HAP-1 (cell line): ENCODE measurements at places on chromosomes 7 and 10.

GRCh38 chr10:100338434-100339036, 8.5 kb upstream of the SCD start:
- peak; percentile 84 for DNase-seq

- peak; percentile 26 for DNase-seq
Observed at GRCh38 chr10:59904426-59905065, 1.8 kb downstream of the CCDC6 start.

DNA sequence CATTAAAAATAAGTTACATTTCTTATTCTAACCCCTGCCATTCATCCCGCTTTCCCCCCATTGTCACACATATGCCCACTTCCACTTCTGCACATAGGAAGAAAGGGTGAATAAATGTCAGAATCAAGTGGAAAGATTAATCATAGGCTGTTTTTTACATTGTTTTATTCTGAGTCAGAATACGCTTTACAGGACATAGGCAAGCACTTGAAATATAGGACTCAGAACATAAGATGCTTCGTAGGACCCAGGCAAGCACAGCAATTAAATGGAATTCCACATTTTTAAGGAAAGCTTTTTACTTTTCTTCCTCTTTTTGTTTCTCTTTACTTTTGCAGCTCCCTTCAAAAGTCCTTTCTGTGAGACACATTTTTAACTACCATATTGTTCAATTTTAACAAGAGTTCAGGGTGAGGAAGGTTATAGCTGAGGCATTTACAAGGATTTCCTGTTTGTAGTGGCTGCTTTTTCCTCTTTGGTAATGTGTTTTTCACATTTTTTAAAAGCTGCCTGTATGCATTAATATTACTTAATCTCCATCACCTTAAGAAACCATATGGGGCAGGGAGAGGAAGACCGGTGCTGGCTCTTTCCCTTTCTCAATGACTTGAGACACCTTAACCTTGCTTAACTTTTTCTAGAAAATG, 130.0 kb downstream of the TES start:
- no peak for DNase-seq

DNA sequence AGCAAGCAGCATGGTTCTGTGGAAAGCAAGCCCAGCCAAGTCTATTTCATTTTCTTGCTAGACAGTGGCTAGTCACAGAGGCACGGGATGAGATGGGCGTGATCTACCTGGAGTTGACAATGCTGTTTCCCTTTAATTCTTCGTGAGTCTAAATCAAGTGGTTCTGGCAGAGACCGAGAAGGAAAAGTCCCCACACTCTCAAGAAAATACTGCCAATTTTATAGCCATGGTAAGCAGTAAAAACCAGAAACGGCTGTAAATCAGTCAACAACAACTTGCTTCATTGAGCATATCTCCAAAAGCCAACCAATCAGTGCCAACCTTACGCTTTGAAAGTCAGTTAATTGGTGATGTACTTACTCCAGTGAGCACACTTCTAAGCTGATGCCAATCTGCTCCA, 223.4 kb downstream of the SEC23IP start:
- DNase-seq, result no peak

- no peak for DNase-seq
Observed at GRCh38 chr10:3090914-3091787, 23.8 kb downstream of the PFKP start.

GRCh38 chr7:147311336-147311735, 1194.7 kb downstream of the CNTNAP2 start:
- DNase-seq, result no peak

DNA sequence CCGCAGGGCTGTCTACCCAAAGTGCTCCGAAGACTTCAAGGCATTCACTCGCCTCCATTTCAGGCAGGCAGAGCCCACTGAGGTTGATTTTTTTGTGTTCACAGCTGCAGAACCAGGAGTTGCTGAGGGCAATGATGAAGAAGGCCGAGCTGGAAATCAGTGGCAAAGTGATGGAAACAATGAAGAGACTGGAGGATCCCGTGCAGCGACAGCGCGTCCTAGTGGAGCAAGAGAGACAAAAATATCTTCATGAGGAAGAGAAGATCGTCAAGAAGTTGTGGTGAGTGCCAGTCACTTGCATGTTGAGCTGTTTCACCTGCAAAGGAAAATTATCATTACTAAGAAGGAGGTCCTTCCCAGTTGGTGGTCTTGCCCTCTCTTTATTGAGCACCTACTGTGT, 210.5 kb downstream of the ARHGAP21 start:
- DNase-seq, result peak; percentile 49

DNA sequence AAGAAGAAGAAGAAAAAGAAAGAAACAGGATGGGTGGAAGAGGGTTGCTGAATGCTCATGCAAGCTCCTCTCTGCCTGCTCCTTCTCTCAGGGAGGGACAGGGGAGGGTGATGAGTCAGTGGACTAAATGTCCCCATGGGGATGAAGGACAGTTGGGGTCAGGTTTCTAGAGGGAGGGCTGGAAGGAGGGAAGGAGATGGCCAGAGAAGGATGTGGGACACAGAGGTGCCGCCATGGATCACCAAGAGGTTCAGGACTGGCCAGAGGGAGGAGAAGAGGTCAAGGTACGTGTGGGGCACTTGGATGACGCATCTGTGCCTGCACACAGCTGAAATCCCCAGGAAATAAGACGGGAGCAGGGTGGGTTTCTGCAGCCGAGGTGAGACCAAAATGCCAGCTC, 88.9 kb upstream of the GTF2I start:
- DNase-seq, result no peak

GRCh38 chr7:104431930-104432329, 103.5 kb downstream of the LHFPL3 start:
- DNase-seq, result no peak

GRCh38 chr10:30687698-30688213, 58.2 kb upstream of the LYZL2 start:
- peak; percentile 89 for DNase-seq

- DNase-seq, result no peak
Observed at GRCh38 chr10:113445736-113446135, 107.1 kb upstream of the HABP2 start.

- DNase-seq, result no peak
Observed at GRCh38 chr10:42960491-42960990, 116.3 kb upstream of the RET start.

- no peak for DNase-seq
Observed at GRCh38 chr10:5618829-5619228, 47.6 kb downstream of the ASB13 start.

GRCh38 chr10:31932838-31933237, 4.2 kb upstream of the ARHGAP12 start:
- DNase-seq, result no peak

- no peak for DNase-seq
Observed at GRCh38 chr7:42017349-42017986, 219.5 kb downstream of the GLI3 start.

DNA sequence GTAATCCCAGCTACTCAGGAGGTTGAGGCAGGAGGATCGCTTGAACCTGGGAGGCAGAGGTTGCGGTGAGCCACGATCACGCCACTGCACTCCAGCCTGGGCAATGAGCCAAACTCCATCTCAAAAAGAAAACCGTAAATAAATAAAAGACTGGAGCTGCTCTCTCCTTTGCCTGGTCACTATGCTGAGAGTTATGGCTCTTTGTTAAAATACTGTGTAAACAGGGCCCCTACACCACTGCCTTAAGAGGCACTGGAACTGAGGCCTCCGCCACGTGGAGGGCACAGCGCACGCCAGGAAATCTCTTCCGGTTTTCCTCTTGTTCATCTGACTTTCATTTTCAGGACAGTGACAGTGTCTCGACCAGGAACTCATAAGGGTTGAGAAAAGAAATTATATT, 123.3 kb downstream of the PAXIP1 start:
- no peak for DNase-seq

DNA sequence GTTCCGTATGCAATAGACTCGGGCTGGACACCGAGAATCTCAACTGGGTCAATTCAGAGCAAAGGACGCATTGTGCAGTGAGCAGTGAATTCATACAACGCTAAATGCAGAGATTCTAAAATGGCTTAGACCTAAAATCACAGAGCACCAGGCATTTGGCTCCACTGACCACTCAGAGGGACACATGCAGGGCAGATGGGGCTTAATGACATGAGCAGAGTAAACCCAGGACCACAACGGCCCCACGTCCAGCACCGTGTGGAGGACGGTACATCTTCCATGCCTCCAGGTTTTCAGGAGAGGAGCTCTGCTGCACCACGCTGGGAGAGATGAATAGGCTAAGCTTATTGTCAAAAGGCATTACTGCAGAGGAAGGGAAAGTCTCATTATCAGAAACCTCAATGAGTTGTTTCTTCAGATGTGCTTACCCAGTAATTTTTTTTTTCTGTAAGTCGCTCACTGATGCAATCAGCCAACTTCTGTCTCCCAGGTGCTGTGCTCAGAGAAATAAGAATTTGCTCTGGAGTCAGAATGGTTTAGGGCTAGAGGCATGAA, 555.0 kb downstream of the PTPRN2 start:
- no peak for DNase-seq

DNA sequence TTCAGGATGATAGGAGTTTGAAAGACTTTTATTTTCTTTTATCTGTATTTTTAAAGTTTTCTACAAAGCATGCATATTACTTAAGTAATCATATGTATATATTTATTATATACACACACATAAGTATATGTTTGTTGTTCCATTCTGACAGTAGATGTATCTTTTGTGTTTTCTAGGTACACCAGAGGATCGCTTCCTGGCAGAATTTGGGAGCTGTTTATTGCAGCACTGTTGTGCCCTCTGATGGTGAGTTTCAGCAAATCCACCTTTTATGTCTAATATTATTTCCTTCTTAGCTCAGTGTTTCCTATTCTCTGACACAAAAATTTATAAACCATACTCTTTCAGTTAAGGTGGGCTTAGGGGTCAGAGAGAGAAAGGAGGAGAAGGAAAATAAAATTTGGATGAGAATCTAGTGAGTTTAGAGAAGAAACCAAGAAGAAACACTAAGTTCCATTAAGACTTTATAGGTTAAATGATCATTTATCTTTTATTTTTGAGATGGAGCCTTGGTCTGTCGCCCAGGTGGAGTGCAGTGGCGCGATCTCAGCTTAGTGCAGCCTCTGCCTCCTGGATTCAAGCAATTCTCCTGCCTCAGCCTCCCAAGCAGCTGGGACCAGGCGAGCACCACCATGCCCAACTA, 59.2 kb upstream of the OIT3 start:
- DNase-seq, result peak; percentile 61

- no peak for DNase-seq
Observed at GRCh38 chr7:126804604-126805003, 448.1 kb downstream of the GRM8 start.

DNA sequence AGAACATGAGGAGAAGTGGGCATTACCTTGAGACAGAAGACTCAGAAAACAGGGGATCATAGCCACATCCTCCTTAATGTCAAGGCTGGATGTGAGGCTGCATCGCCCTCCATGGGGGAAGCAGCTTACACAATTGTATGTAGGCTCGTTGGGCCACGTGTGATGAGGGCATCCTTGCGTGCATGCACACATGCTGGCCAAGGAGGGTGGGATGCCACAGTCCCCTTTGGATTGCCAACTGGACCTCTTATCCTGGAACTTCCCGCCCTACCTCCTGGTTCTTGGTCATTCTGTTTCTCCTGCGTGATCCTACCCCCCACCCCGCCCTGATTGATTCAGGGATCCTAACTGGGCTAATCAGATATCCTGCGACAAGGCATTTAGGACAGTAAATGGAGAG, 102.0 kb downstream of the PRKAG2 start:
- DNase-seq, result no peak
